CD8-positive, alpha-beta memory T cell (primary cell): ENCODE measurements at places on chromosomes 2 and 18.

GRCh38 chr18:11497585-11497984 lies 111.8 kb upstream of the SLC35G4 start:
- no peak for DNase-seq

DNA sequence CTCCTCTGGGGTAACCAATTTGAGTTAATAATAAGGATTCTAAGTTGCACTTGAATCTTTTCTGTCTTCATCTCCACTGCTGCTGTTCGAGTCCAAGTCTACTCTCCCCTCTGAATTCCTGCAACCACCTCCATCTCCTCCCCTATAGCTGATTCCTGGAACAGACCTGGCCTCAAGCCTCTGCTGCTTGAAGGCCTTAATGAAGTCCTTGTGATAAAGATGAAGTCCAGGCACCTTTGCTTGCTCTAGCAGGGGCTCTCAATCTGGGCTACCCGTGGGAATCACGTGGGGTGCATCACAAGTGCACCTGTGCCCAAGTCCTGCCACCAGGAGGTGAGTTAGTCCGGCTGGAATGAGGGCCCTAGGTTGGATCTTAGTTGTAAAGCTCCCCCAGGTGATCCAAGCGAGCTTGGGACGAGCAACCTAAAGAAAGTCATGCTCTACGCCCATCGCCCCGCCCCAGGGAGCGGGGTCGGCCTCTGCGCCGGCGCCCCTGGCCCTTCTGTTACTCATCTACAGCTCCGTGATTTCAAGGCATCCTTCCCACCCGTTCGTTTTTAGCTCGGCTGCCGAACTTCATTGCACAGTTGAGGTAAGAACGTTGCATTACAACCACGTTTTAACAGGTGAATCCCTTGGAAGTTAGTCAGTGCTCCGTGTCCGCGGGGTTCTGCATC lies 905 bp upstream of the IAH1 start:
- DNase-seq, result peak; percentile 11

GRCh38 chr2:170216981-170217380 lies 39.0 kb downstream of the MYO3B start:
- no peak for DNase-seq

DNA sequence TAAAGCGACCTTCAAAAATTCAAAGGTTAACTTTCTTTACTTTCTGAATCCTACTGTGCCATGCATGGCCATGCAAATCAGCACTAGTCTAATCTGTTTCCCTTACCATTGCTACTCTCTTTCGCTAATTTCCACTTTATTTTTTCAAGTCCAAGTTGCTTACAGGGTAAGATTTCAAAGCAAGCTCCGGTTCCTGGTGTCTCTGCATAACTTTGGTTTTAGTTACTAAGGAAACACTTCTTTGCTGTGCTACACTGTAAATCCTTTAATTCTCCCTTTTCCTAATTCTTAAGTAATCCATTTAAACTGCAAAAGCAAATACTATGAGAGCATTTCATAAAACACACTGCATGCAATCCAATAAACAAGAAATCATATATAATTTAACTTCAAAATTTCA lies 383.5 kb upstream of the LYPD1 start:
- no peak for DNase-seq

GRCh38 chr2:74618410-74619083 lies 29.6 kb downstream of the M1AP start:
- no peak for DNase-seq

DNA sequence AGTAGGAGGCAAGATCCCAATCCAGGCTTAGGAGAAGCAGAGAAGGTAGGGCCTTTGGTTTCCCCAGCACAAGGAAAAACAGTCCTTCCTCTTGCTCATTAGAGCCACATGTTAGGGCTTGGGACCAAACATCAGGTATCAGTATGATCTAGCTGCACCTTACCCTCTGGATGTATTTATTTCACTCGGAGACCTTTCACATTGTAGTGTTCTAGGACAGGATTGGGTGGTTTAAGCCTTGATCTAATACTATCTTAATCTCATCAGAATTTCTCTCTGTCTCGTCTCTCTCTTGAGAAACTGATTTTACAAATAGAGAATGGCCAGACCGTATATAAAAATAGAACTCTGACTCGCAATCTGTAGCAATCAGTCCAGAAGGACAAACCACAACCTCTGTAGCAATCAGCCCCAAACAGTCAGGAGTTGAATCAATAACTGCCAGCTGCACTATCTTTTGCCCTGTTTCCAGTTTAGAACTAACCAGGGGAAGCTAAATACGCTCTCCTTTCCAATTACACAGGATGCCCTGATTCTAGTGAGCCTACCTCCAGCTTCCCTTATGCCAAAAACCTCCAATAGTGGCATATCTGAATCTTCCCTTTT lies 207.1 kb downstream of the TDRD15 start:
- DNase-seq, result no peak

GRCh38 chr18:2478662-2479061 lies 92.6 kb downstream of the METTL4 start:
- DNase-seq, result no peak

DNA sequence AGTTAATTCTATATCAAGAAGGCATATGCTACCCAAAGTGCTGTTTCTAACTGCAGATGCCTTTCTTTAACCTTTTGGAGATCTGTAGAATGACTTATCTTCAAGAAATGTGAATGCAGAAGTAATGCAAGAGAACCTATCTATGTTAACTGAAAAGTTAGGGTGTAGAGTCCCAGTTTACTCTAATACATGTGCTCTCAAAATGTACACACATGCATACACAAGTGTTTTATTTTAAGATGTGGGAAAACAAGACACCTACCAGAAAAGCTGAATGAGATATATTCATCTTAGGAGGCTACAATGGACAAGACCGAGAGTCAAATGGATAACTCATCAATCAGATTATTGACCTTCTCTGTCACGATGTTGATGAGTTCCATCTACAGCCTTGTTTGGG lies 80.9 kb downstream of the CDCA7 start:
- no peak for DNase-seq

- DNase-seq, result no peak
Observed at GRCh38 chr18:74412116-74412880, 44.8 kb downstream of the DIPK1C start.
